ENCODE measurements at places on chromosomes 7 and 10.

GRCh38 chr7:134367956-134368749 lies 51.4 kb upstream of the SLC35B4 start:
- DNase-seq, result no peak

- DNase-seq, result no peak
Observed at GRCh38 chr7:109898-110556, 82.3 kb upstream of the FAM20C start.

DNA sequence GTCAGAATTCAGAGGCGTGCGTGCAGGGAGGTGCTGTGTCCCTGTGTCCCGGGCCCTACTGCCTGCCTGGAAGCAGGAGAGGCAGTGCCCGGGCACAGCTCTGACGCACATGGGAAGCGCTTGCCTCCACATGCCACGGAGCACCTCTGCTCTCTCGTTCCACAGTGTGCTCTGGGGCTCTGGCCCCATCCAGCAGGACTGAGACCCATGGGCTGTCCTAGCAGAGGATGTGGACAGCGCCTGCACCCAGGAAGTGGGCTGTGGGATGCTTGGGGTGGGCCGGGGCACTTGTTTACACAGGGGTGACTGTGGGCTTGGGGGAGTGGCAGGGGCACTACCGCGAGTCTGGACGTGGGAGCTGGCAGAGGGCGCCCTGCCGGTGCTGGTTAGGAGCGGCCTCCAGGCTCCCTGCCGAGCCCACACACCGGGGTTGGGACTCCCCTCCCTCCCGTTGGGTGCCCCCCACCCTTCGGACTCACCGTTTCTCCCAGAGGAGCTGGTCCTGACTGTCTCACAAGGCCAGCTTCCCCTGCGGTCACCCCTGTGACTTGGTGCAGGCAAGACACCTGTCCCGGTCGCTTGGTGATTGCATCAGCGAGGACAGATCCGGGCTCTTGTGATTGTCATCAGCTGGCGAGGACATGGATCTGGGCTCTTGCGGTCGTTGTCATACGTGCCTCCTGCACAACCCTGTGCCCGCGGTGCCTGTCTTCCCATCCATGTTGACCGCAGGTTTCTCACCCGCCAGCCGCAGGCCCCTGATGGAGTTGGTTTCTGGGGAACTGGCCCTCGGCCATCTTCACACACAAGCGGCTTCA lies 83.1 kb downstream of the NKX6-2 start:
- no peak for DNase-seq

- no peak for DNase-seq
Observed at GRCh38 chr7:37999673-38000072, 79.2 kb downstream of the EPDR1 start.

- no peak for DNase-seq
Observed at GRCh38 chr7:91789558-91789957, 90.9 kb downstream of the MTERF1 start.

GRCh38 chr10:14016931-14017333 lies 313.8 kb downstream of the FRMD4A start:
- DNase-seq, result no peak

Measured in stimulated activated CD8-positive, alpha-beta memory T cell treated with anti-CD3 and anti-CD28 coated beads, Interleukin-4, amount 100 ng/mL, for 4 hours (primary cell).